Stimulated activated memory B cell treated with anti-CD40 and anti-IgM and Interleukin-4, amounts not matched to agents 10 μg/mL and 1 μg/mL and 100 μg/mL, for 72 hours (primary cell): ENCODE measurements at places on chromosomes 13 and 19.

DNA sequence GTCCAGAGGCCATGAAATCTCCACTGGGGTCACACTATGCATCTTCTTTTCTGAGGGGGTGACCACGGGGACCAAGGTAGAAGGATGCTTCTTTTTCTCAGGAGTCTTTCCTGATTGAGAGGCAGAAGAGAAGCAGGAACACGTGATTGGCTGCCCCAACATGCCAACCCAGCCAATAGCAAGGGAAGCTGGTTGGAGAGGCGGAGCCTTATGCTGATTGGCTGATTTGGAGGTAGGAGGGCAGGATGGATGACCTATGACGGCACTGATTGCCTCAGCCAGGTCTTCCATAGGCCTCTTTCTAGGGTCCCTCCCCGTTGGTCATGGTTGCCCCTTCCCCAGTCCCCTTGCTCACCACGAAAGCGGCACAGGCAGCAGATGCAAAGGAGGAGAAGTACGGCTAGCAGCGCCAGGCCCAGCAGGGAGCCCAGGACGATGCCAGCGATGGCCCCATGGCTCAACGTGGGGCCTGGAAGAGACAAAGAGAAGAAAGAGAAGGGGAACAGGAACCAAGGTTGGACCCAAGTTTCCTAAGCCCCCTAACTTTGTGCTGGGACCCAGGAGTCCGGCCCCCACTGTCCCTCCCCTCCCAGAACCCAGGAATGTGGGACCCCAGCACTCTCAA lies 8.0 kb downstream of the VSIG10L start:
- peaks cover 47% of the 10 kb centered on the region for H3K36me3 ChIP-seq
- H3K4me1 ChIP-seq: peaks cover 4% of the 10 kb centered on the region
- peaks cover 12% of the 10 kb centered on the region for H3K27me3 ChIP-seq
- H3K27ac ChIP-seq: no peak overlapping the region

DNA sequence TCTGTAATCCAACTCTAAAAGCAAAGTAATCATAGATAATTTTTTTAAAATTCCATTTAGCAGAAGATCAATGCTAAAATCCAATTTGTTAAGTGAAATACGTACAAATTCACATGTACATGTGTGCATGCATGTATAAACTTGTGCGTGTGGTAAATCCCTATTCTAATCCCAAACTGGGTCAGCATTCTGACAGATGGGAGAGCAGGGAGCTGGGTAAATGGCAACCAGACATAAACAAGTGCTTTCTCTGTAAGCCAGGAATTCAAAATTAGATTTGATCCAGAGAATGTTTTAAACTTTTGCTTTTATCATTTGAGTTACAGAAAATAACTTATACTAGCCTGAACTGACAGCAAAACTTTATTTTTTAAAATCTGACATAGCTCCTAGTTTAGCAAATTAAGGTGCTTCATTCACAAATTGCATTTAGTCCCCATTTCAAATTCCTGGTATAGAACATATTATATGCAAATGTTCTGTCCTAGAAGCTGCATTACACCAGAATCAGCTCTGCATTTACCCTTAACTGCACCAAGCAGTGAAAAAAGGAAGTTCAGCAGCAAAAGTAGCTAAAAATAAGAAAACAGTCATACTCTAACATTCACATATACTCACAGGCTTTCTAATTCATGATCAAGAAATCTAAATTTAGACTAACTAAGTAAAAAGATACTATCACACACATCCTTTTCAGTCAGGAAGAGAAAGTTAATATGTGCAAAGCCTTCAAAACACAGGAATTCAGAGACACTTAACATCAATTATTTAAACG lies 32.6 kb downstream of the UBL3 start:
- peak; percentile 99 for ATAC-seq
- H3K27me3 ChIP-seq: no peaks in the 10 kb centered on the region
- H3K4me3 ChIP-seq: peak overlapping the region; percentile 61
- H3K27ac ChIP-seq: peak overlapping the region; percentile 74
- peaks cover 44% of the 10 kb centered on the region for H3K4me1 ChIP-seq
- H3K36me3 ChIP-seq: peaks cover 4% of the 10 kb centered on the region

- no peaks in the 10 kb centered on the region for H3K27me3 ChIP-seq
- peak; percentile 79 for ATAC-seq
- H3K36me3 ChIP-seq: peaks cover 18% of the 10 kb centered on the region
- peak overlapping the region; percentile 39 for H3K4me3 ChIP-seq
- peak overlapping the region; percentile 87 for H3K27ac ChIP-seq
- H3K4me1 ChIP-seq: peaks cover 65% of the 10 kb centered on the region
Observed at GRCh38 chr13:112583592-112584277, 4.2 kb downstream of the TUBGCP3 start.

DNA sequence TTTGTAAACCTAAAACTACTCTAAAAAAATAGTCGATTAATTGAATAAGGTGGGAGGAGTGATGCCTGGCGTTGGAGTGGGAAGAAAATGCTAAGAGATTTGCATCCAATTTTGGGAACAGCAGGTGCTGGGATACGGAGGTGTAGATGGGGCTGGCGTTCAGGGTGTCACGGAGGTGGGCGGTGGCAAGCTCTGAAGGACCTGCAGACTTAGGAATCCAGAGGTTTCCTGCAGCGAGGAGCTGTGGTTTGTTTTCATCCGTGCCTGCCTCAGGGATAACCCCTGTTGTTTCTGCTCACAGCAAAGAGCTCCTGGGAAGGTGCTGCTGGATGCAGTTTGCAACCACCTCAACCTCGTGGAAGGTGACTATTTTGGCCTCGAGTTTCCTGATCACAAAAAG lies 166.4 kb upstream of the RNF113B start:
- H3K4me3 ChIP-seq: no peak overlapping the region
- H3K4me1 ChIP-seq: no peaks in the 10 kb centered on the region
- peaks cover 8% of the 10 kb centered on the region for H3K27me3 ChIP-seq
- ATAC-seq: no peak
- H3K36me3 ChIP-seq: no peaks in the 10 kb centered on the region

GRCh38 chr19:4278010-4278409 lies 1.1 kb upstream of the SHD start:
- ATAC-seq: no peak
- no peak overlapping the region for H3K27ac ChIP-seq
- H3K36me3 ChIP-seq: peaks cover 2% of the 10 kb centered on the region

- no peak for ATAC-seq
- peaks cover 12% of the 10 kb centered on the region for H3K4me1 ChIP-seq
- no peaks in the 10 kb centered on the region for H3K36me3 ChIP-seq
- no peak overlapping the region for H3K27ac ChIP-seq
- H3K27me3 ChIP-seq: no peaks in the 10 kb centered on the region
Observed at GRCh38 chr13:30803749-30804148, 68.4 kb downstream of the ALOX5AP start.
